Spinal cord (tissue), 10 donors: ENCODE measurements at places on chromosomes 16 and 17. TPM values are rescaled to one million over a fixed set of nuclear protein-coding genes. Genes with fewer than 3 reads are reported as not detected.

The KRTAP3-2 gene
- total RNA-seq, result not detected

The CLCN7 gene
- total RNA-seq, result 43.8 TPM

The SLC6A2 gene
- 0.11 TPM for total RNA-seq

The SLC5A2 gene
- 1.3 TPM for total RNA-seq

The SOX8 gene
- 64.0 TPM for total RNA-seq

The OTOP2 gene
- not detected for total RNA-seq

The KRT28 gene
- not detected for total RNA-seq

The TRPV2 gene
- 4.5 TPM for total RNA-seq

The ALDH3A1 gene
- total RNA-seq, result 0.39 TPM

The RBBP6 gene
- total RNA-seq, result 47.0 TPM

The CDK5R1 gene
- 61.0 TPM for total RNA-seq
